ENCODE measurements at places on chromosomes 13 and 19. TPM values are rescaled to one million over a fixed set of nuclear protein-coding genes. Genes with fewer than 3 reads are reported as not detected.

Gene IZUMO1
- polyA plus RNA-seq: 0.18 TPM

Gene DCLK1
- polyA plus RNA-seq: 0.02 TPM

Gene KIR3DL1
- polyA plus RNA-seq: not detected

Gene CYP4F2
- 0.02 TPM for polyA plus RNA-seq

Gene ZNF878
- 0.12 TPM for polyA plus RNA-seq

Gene URAD
- polyA plus RNA-seq: not detected

Gene GPR18
- not detected for polyA plus RNA-seq

Gene ZNF726
- polyA plus RNA-seq: 0.57 TPM

Gene CGB8
- not detected for polyA plus RNA-seq

Gene SERPINE3
- not detected for polyA plus RNA-seq

Gene CEACAM16
- not detected for polyA plus RNA-seq

Gene ZNF221
- polyA plus RNA-seq: 0.22 TPM

Gene BIVM
- 9.8 TPM for polyA plus RNA-seq

Gene HCST
- 0.19 TPM for polyA plus RNA-seq

Gene IL17D
- polyA plus RNA-seq: 0.10 TPM

Gene ZNF155
- polyA plus RNA-seq: 2.6 TPM

Gene ZNF446
- polyA plus RNA-seq: 5.6 TPM

Gene POU2F2
- 49.6 TPM for polyA plus RNA-seq

Gene NECTIN2
- polyA plus RNA-seq: 48.9 TPM

Gene CERS1
- 0.06 TPM for polyA plus RNA-seq

Gene PNMA8C
- polyA plus RNA-seq: not detected

Gene ZSCAN1
- 0.08 TPM for polyA plus RNA-seq

Gene PRX
- polyA plus RNA-seq: 0.77 TPM

Gene GPC5
- polyA plus RNA-seq: not detected

Gene GRK1
- not detected for polyA plus RNA-seq

Gene MAG
- not detected for polyA plus RNA-seq

Gene ZNF444
- 18.0 TPM for polyA plus RNA-seq

Gene MCEMP1
- polyA plus RNA-seq: not detected

Gene ZNF90
- 4.0 TPM for polyA plus RNA-seq

Gene SIAH3
- polyA plus RNA-seq: 0.14 TPM

Measured in foreskin keratinocyte (primary cell).